ENCODE measurements at places on chromosomes 11 and 22.

DNA sequence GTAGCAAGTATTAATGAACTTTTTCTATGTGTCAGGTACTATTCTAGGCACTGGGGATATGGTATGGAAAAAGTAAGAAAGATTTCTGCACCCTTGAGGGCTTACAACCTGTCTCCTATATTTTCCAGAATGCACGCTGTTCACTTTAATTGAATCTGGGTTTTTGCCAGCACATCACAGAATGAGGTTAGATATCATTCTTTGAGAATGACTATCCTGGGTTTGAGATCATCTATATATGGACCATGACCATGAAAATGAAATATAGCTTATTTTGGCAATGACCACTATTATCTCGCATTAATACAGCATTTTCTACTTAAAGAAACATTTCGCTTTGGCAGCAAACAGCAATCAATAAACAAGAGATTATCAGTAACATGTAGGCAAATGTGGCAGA lies 46.9 kb downstream of the C11orf71 start:
- DNase-seq = no peak

- no peak for DNase-seq
These were observed 223.6 kb downstream of the ADAMTS15 start for GRCh38 chr11:130671801-130672700.

DNA sequence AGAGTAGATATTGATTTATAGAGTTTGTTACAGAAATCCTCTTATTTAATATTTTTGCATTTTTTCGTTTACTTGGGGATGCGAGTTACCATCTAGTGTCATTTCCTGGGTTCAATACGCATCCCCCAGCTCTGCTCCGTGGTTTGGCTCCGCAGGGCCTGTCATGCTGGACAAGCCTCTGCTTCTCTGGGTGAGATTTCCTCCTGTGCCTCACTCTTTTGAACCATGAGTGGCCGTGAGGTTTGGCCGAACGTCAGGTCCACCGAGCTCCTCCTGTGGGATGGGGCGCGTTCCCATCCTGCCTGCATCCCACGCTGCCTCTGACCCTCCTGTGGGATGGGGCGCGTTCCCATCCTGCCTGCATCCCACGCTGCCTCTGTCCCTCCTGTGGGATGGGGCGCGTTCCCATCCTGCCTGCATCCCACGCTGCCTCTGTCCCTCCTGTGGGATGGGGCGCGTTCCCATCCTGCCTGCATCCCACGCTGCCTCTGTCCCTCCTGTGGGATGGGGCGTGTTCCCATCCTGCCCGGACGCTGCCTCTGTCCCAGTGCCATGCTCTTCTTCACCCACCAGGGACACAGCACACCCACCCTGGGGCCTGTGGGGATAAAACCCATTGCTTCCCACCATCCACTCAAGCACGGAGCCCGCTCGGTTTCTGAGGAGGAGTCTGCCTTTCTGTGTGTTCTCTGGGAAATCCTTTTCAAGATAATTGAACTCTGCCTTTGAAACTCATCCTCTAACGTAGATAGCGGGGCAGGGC lies 506.8 kb downstream of the BRD1 start:
- DNase-seq = no peak

DNA sequence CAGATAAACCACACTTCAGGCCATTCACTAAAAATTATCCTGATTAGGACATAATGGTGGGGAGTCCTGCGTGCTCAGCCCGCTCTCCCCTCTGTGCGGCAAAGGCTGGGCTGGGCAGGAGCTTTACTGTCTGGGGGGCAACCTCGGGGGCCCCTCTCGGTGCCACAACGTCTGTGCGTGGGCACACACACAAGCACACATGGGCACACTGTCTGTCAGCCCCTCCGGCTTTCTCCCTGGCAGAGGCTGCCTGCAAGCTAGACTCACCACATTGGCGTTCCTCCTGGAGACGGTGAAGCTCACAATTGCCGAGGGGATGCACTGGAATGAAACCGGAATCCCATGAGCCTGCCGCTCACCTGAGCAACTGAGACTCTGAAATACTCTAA lies 5.2 kb downstream of the MLC1 start:
- no peak for DNase-seq

- no peak for DNase-seq
These were observed 377.6 kb downstream of the LARGE1 start for GRCh38 chr22:33542722-33543121.

- no peak for DNase-seq
These were observed 594 bp downstream of the NRXN2 start for GRCh38 chr11:64722141-64723065.

DNA sequence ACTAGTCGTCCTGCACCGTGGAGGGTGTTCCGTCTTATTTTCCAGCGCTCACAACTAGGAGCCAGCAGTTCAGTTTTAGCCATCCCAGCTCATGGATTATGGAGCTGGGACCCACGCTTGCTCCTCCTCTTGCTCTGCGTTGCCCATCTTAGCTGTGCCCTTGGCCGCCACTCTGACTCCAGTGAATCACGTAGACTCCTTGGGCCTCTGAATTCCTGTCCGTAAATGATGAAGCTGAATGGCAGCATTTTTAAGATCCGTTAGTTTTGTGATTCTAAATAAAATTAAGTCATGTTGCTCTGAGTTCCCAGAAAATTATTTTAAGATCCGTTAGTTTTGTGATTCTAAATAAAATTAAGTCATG lies 23.8 kb downstream of the BCR start:
- no peak for DNase-seq

DNA sequence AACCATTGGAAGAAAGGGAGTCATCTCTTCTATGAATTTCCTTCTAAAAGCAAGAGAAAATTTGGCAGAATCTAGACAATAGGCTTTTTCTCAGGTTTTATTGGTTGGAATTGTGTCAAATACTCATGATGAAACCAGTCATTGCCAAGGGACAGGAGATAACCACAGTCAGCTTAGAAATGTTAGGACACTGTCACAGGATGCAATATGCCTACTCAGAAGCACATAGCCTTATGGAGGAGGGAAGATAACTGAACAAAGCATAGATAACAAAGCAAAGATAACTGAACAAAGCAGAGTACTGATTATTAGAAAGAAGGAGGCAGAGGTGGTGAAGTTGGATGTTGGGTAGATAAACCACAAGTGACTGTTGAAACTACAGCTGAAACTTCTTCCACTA lies 303.5 kb upstream of the PDGFD start:
- DNase-seq = no peak

GRCh38 chr22:50173311-50173982 lies 2.9 kb downstream of the PANX2 start:
- DNase-seq = no peak

DNA sequence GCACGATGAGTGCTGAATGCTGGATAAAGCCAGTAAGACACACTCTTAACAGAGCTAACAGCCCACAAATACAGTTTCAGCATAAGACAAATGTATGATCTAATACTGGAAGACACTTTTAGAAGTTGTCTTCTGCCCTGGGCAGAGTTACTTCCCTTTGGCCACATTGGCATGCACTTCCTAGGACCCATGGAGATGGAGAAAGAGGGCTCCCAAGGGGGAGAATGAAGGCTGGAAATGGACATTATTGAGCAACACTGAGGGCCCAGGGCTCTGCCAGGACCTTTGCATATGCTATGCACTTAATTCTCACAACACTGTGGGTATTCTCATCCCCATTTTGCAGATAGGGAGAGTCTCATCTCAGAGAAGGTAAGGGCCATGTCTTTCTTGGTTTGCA lies 123.1 kb downstream of the ADAMTS15 start:
- DNase-seq = no peak

DNA sequence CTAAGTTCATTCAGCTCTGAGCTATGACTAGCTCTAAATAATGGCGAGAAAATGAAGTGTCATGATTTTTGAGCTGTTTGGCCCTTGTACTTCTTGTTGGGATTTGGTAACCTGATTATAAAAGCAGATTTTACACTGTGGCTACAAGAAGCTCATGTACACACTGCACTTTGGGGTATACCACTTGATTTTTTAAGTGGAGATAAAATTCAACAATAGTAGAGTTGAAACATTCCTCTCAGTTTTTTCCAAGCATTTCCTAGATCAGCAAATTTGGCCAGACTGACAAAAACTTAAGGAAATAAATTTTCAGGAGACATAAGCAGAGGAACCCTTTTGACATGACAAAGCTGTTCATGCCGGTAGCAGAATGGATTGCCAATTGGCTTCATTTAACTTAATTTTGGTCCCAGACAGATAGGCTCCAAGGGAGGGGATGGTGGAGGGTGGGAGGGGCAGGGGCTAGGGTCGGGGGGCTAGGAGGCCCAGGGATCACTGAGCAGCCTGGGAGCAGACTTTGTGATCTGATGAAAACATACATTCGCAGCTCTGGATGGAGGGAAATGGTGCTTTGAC lies 575.9 kb downstream of the METTL15 start:
- no peak for DNase-seq

DNA sequence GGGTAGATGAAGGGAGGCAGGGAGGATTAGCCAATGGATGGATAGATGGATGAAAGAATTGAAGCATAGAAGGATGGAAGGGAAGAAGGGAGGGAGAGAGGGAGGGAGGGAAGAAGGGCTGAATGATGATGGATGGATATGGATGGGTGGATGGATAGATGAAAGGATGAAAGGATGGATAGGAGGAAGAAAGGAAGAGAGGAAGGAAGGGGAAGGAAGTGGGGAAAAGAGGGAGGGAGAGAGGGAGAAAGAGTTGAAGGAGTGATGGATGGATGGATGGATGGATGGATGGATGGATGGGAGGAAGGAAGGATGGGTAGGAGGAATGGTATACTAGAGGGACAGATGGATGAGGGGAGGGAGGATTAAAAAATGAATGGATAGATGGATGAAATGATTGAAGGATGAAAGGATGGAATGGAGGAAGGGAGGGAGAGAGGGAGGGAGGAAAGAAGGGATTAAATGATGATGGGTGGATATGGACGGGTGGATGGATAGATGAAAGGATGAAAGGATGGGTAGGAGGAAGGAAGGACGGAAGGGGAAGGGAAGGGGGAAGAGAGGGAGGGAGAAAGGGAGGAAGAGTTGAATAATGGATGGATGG lies 145.9 kb downstream of the MN1 start:
- DNase-seq = no peak

GRCh38 chr11:31720225-31720624 lies 90.9 kb downstream of the PAX6 start:
- DNase-seq = no peak

- DNase-seq = no peak
These were observed 2.1 kb downstream of the MRPL40 start for GRCh38 chr22:19434401-19434800.

- DNase-seq = no peak
These were observed 7.7 kb downstream of the UBASH3B start for GRCh38 chr11:122663056-122663740.

- DNase-seq = no peak
These were observed 17.1 kb downstream of the TTC12 start for GRCh38 chr11:113331441-113331840.

DNA sequence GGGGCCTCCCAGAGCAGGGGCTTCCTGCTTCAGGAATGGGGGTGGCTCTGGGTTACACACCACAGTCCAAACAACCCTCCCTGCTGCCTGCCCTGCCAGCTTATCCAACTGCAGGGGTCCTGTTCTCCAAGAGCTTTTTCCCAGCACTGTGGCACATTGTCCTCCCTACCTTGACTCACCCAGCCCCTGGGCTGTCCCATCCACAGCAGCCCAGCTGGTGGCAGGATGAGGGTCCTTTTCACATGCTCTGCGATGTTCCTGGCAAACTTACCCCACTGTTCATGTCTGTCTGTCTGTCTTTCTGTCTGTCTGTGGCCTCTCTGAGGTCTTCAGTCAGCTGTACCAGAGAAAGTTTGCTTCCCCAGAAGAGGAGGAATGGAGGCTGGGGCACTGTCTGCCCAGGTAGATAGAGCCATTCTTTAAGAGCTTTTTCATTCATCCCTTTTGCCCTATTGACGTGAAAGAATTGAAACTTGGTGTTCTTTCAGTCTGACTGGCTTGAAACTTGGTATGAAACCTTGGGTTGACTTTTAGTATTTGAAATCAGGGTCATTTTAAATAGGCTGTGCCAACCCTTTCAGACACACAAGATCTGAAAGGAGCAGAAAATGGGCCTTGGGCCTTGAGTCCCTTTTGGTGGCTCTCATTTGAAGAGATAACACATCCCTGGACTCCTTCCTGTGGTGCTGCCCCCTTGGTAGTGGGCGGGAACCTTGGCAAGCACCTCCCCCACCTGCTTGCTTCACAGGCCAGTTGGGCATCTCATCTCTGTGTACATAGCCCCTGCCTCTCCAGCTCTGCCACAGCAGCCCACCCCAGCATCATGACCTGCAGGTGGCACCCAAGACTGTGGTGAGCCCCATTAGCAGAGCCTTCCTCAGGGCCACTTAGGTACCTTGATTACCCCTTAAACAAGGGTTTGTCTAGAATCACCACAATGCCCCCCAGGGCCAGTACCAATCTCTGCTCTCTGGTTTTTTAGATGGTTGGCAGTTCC lies 74.6 kb upstream of the SUSD2 start:
- DNase-seq = peak; percentile 18

GRCh38 chr11:46369458-46370152 lies 11.9 kb upstream of the MDK start:
- peak; percentile 61 for DNase-seq

DNA sequence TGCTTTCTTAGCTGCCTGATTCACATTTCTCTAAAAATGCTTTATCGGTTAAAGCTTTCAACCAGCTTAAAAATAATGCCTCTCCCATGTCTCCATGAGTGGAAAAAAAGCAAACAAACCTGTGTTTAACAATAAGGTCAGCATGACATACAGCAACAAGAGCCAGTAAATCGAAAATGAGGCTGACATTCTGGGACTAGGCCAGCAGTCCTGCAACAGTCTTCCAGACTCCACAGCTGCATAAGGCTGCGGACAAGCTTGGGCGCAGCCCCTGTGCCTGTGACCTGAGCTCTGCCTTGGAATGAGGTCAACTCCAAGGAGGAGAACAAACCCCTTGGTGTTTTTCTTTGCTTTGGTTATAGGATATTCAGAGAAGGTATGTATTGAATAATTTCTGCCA lies 95.5 kb downstream of the PGR start:
- no peak for DNase-seq

DNA sequence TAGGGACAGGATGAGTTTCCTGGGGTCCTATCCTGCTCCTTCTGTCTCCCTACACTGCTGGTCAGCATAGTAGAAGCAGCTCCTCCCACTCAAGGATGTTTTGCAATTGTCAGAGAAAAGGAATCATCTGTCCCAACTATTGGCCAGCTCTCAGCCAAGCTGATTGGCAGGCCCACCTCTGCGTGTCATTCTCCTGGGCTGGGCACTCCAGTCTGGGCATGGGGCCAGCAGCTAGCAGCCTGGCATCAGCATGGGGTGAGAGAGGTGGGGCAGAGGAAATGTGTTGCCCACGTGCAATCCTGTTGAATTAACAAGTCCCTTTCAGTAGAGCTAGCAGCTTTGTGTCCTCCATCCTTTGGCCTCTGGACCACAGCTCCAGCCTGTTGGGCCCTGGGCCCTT lies 14.1 kb downstream of the ANKK1 start:
- no peak for DNase-seq

DNA sequence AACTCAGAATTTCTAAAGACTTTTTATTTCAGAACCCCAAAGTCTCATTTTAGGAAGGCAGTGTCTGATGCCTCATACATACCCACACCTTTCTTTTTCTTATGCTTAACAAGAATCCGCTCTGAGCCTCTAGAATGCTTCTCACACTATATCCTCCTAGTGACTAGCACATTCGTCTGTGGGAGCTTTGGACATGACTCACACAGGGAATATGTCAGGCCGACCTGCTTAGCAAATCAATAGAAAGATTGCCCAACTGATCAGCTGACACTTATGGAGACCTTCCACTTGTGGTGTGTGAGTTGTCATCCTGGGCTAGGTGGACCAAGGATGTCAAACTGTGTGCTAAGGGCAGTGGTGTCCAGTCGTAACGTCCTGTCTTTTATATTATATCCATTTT lies 129.9 kb upstream of the TTC12 start:
- DNase-seq = no peak

- no peak for DNase-seq
These were observed 193.6 kb downstream of the BUD13 start for GRCh38 chr11:116579031-116579653.
